Stimulated activated CD8-positive, alpha-beta memory T cell treated with anti-CD3 and anti-CD28 coated beads, Interleukin-15, amount 100 ng/mL, for 4 hours (primary cell): ENCODE measurements at places on chromosomes 3 and 15.

- DNase-seq: no peak
Observed at GRCh38 chr3:46208167-46208704, at the start of gene CCR1. Gene CCR1 (minus strand): TSS chr3:46208313. CDS start chr3:46204313, 4,000 bp downstream.

DNA sequence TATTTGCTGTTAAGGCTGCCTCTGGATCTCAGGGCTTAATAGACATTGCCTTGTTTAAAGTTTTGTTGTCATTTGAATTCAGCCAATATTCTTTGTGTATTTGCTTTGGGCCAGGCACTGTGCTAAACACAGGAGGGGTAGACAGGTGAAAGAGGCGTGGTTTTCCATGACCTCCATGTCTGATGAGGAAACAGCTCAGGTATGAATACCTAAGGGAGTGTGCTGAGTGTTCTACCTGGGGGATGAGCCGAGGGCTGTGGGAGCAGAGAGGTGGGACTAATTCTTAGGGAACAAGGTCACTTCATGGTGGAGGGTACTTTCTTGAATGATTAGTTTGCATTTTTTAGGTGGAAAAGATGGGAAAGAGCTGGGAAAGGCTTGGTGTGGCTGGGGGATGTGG, 108.2 kb downstream of the THSD4 start:
- no peak for DNase-seq

GRCh38 chr3:134768116-134768515, 26.9 kb upstream of the EPHB1 start:
- DNase-seq: no peak

- no peak for DNase-seq
Observed at GRCh38 chr3:35646081-35646480, 6.8 kb downstream of the ARPP21 start.

DNA sequence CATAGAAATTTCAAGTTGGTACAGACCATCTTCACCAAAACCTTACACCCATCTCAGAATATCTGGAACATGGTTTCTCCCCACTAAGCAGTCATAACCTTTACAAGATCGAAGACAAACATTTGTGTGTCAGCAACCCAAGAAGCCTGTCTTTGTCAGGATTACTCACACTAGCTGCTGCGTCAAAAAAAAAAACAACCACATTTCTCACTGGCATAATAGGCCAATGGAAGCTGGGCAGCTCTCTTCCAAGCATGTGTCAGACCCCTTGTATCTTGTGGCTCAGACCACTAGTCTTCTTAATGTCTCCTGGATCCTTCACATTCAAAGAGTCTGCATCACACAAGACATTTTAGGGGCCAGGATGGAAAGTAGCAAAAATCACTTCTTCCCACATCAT, 266.9 kb upstream of the IGF1R start:
- no peak for DNase-seq

DNA sequence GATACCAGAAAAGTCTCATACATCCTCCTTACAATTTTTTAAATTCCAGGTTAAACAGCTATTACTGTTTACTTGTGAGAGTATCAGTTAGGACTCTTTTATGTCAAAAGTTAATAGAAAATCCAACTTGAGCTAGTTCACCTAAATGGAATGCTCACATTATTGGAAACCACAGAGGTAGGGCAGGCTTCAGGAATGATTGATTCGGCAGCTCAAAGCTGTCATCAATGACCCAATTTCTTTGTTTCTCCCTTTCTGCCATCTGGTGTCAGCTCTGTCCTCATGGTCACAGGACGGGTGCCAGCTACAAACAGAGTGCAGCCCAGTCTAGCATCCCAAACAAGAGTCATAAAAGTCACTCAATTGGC, 32.2 kb downstream of the CFAP20DC start:
- DNase-seq: no peak
